Myocyte (in vitro differentiated cells): ENCODE measurements at places on chromosomes 4 and X.

DNA sequence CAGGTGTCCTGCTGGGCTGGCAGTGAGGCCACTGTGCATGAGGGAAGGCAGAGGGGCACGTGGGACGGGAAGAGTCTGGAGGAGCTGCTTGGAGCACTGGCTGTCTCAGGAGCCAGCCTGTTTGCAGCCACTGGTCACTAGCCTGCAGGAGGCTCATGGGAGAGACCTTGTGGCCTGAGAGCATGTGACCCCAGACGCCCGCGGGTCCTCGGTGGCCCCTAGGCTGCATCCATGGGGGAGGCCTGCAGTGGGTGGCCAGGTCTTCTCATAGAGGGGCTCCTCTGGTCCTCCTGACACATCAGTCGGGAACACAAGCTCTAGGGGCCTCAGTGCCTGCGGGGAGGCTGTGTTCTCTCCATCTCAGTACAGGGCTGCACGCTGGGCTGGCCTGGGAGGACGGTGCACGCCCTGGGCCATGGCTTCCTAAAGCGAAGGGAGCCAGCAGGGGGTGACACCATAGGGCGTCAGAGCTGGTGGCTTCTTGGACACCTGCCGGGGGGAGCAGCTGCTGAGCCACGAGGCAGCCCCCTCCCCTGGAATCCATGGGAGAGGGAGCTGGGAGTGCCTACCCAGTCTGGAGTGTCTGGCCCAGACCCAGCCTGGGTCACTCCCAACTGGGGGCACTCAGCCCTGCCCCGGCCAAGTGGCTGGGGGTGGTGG, 12.3 kb downstream of the NAT8L start:
- DNase-seq: peak; percentile 83

GRCh38 chrX:30979271-30979670, 90.2 kb upstream of the TAB3 start:
- DNase-seq: no peak

DNA sequence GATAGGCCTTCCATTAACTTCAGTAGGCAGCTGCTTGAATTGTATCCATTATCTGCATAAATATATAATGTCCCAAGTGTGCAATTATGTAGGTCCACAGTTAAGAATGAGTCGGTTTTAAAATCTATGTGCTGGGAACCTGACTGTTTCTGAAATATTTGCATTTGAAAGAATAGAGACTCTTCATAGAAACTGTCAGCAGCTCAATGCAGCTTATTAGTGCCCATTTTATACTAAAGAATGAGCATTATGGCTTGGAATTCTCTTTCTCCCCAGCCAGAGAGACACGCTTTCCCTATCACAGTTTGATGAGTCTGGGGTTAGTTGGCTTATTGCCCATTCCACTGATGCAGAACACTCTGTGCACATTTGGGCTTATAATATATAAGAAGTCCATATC, 202.0 kb upstream of the PCDH7 start:
- no peak for DNase-seq

DNA sequence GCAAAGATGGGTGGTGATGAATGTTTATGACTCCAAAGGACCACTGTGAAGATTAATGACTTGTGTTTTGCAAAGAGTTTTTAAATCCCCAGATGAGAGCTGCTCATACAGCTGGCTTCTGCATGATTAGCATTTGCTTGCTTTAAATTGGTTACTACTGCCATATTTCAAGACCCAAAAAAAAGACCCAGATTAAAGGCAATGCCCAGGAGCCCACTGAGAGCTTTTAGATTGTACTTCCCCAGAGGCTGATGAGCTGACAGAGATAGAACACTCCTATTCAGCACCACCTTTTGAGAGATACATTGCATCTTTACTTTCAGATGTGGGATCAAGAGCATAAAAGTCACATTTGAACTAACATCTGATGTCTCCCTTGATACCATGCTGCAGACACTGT, 142.0 kb downstream of the HNRNPD start:
- no peak for DNase-seq

GRCh38 chrX:47232197-47232802, 509 bp upstream of the USP11 start:
- DNase-seq: no peak

GRCh38 chrX:19874391-19875049, 12.9 kb downstream of the SH3KBP1 start:
- DNase-seq: no peak

DNA sequence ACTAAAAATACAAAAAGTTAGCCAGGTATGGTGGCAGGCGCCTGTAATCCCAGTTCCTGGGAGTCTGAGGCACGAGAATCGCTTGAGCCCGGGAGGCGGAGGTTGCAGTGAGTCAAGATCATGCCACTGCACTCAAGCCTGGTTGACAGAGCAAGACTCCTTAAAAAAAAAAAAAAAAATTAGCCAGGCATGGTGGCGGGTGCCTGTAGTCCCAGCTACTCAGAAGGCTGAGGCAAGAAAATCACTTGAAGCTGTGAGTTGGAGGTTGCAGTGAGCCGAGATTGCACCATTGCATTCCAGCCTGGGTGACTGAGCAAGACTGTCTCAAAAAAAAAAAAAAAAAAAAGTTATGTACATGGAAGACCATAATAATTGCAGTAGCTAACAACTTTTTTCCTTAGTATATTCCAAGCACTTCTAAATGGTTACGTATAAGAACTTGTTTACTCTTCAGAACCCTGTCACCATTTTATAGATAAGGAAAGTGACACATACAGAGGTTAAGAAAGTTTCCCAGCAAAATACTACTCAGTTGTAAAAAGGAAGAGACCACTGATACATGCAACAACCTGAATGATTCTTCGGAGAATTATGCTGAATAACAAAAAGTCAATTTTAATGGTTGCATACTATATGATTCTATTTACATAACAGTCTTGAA, 24.5 kb downstream of the RUFY3 start:
- no peak for DNase-seq
